Activated CD4-positive, alpha-beta T cell treated with anti-CD3 and anti-CD28 coated beads, Interleukin-2, Interleukin-6, amounts not matched to agents 100 ng/mL and 50 ng/mL, durations not matched to agents 16 hours and 8 hours (primary cell): ENCODE measurements at places on chromosomes 1 and 21.
A peak's percentile ranks its signal among the peaks of the same experiment; 100 is the strongest.

DNA sequence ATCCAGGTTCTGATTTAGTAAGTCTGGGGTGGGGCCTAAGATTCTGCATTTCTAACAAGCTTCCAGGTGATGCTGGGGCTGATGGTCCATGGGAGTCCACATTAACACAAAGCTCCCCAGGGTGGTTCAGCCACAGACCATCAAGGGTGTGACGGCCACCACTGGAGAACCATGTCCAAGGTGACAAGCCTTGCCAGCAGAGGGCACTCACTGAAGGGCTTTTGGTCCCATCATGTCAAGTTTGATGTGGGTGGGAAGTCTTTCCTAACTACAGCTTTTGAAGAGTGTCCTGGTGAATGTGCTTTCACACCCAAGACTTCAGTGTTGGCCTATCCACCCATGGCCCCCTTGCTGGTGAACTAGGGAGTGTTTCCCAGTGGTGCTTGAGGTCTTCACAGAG is 67.1 kb downstream of the UBE2T start:
- DNase-seq: peak; percentile 41

- DNase-seq: no peak
Observed at GRCh38 chr1:219312967-219313366, 139.3 kb downstream of the LYPLAL1 start.

DNA sequence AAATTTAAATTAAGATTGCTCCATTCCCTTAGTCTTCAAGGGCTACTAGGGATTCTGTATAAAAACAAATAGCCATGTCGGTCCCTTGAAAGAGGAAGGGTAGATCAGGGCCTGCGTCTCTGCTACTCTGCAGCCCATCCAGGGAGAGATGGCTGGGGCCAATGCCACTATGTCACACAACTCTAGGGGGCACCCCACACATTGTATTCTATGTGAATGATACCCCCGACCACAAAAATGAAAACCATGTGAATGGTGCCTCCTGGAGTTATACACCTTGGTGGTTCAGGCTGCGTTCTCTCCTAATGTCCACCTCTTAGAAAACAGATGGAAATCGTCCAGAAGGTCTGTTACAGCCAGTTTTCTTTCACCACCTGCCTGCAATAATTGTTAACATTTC is 18.0 kb downstream of the PIK3C2B start:
- DNase-seq: no peak

- no peak for DNase-seq
Observed at GRCh38 chr1:167135281-167135840, 41.5 kb downstream of the STYXL2 start.

DNA sequence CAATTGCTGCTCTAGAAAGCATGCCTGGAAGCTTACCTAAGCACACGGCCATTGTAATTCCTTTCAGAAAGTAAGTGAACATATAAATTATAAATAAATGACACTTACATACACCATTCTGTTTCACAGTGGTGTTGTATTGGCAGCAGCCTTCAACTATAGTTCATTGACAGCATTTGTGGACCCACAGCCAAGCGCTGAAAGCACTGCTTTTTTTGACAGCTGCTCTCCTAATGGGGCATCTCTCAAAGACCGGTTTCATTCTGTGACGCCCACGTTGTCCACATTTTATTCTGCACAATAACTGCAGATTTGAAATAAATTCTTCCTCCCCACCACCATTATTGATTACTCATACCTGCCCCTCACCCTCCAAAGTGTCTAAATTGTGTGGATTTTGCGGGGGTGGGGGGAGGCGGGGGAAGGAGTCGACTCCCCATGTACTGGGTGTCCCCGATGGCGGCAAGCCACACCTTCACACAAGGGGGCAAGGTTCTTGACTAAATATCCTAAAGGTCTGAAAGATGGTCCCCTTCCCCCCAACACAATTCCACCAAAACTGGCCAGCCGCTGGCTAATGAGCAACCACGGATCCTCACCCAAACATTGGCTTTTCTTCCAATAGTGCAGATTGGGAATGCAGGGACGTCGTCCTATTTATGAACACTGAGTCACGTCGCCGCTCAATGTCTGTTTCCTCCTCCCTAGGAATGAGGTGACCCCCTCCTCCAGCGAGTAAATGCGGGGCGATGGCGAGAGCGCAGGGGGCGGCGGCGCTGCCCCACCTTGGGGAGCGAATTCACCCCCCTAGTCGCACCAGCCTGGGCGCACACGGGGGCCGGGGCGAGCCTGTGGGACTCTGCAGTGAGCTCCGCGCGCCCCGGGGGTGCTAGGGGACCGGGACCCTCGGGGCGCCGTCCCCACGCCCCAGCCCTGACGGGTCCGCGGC is 960 bp downstream of the RCAN1 start:
- DNase-seq: no peak

GRCh38 chr1:232927830-232928505 is 22.4 kb upstream of the NTPCR start:
- no peak for DNase-seq

GRCh38 chr1:31580513-31580870 is 4.2 kb downstream of the TINAGL1 start:
- DNase-seq: no peak

- no peak for DNase-seq
Observed at GRCh38 chr1:179856296-179856695, 21.3 kb downstream of the TOR1AIP2 start.

- DNase-seq: no peak
Observed at GRCh38 chr1:5651964-5652821, 340.0 kb downstream of the NPHP4 start.

- no peak for DNase-seq
Observed at GRCh38 chr1:227911376-227911775, 36.4 kb downstream of the WNT9A start.
